AG04449 (cell line): ENCODE measurements at places on chromosomes 1 and 21.

- no peak for DNase-seq
These were observed 7.6 kb upstream of the AADACL4 start for GRCh38 chr1:12636098-12636950.

DNA sequence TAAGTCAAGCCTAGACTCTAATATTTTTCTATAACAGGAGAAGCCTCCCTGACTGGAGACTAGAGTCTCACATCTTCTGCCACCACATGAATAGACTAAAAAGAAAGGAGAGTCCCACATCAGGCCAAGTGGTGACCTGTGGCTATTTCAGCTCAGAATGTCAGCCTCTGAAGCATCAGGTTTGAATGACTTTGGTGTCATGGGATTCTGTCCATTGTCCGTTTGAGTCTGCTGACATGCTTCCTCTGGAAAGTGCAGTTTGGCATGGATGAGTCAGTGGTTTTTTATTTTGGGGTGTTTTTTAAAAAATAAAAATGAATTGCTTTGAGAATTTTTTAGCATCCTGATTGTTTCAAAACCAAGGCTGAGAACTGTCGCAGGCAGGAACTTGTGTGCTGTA, 19.5 kb downstream of the DYRK3 start:
- no peak for DNase-seq

DNA sequence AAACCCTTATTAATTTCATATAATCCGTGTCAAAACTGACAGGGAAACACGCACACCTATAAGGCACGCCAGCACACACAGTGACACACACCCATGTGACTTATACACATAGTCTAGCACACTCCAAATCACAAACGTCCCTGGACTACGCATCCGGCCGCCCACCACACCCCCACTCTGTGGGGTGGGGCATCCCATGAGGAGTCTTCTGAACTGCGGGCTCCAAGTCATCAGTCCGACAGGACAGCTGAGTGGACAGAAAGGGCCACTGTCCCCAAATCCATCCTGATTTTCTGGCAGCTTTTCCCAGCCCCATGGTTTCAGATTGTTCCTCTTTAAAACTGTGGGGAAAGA, 829 bp downstream of the PEA15 start:
- DNase-seq, result no peak

- DNase-seq, result no peak
These were observed 27.3 kb downstream of the STPG1 start for GRCh38 chr1:24386241-24386640.

GRCh38 chr1:160367934-160368923, 1.4 kb downstream of the NHLH1 start:
- no peak for DNase-seq

- DNase-seq, result no peak
These were observed 46.3 kb downstream of the SLC9A1 start for GRCh38 chr1:27108588-27108987.

GRCh38 chr1:116911188-116911553, 1.5 kb downstream of the PTGFRN start:
- DNase-seq, result no peak

DNA sequence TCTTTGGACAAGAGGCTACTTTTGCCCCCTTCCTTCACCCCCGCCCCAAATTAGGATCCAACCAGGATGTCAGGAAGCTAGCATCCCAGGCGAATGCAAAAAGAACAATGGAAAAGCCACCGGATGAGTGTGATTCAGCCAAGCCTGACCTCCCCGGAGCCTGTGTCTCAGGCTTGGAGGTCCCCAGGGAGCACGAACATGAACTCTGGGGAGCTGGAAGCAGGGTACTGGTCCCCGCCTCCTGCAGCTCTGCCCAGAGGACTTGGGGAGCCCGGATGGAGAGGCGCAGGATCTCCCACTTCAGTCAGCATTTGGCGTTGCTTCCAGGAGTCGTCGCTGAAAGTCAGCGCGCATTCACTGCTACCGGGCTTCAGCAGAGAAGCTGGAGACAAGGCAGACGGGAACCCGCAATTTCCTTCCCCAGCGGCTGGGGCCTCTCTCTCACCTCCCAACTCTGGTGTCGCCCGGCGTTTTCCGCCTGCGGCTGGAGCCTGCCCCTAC, 1.8 kb upstream of the TBX15 start:
- no peak for DNase-seq
